Endothelial cell of coronary artery (primary cell): ENCODE measurements at places on chromosomes 4 and X. TPM values are rescaled to one million over a fixed set of nuclear protein-coding genes. Genes with fewer than 3 reads are reported as not detected.

The RASGEF1B gene
- total RNA-seq = under 0.01 and 0.09 TPM in 2 replicates

The DAPP1 gene
- total RNA-seq = 0.09 TPM in 1 of 2 replicates, not detected in the other

The DMD gene
- 7.0 and 10.4 TPM in 2 replicates for total RNA-seq

The VCX3A gene
- total RNA-seq = not detected in 2 replicates

The CTAG1A gene
- total RNA-seq = not detected in 2 replicates

The TRIM60 gene
- total RNA-seq = not detected in 2 replicates

The MAGT1 gene
- total RNA-seq = 168 and 197 TPM in 2 replicates

The IL3RA gene
- 9.4 and 13.1 TPM in 2 replicates for total RNA-seq

The PHOX2B gene
- not detected in 2 replicates for total RNA-seq

The NHSL2 gene
- total RNA-seq = 21.1 and 21.6 TPM in 2 replicates

The ODAPH gene
- not detected in 2 replicates for total RNA-seq

The MAGEC3 gene
- total RNA-seq = 0.09 TPM in 1 of 2 replicates, not detected in the other

The TLR3 gene
- 0.72 and 2.2 TPM in 2 replicates for total RNA-seq

The ZNF630 gene
- total RNA-seq = 0.54 and 1.5 TPM in 2 replicates

The TMSB15C gene
- total RNA-seq = 3.6 and 5.3 TPM in 2 replicates

The MAGEA8 gene
- not detected in 2 replicates for total RNA-seq

The TMSB15A gene
- 0.75 and 2.8 TPM in 2 replicates for total RNA-seq

The ITIH6 gene
- not detected in 2 replicates for total RNA-seq

The KCND1 gene
- total RNA-seq = 0.18 and 0.47 TPM in 2 replicates

The GAGE12E gene
- total RNA-seq = not detected in 2 replicates

The EDA2R gene
- 6.3 and 7.8 TPM in 2 replicates for total RNA-seq

The RELL1 gene
- total RNA-seq = 230 and 241 TPM in 2 replicates

The MAGEE1 gene
- 0.45 and 0.85 TPM in 2 replicates for total RNA-seq

The CLDN34 gene
- 0.09 TPM in 1 of 2 replicates, not detected in the other for total RNA-seq

The HS6ST2 gene
- 0.09 and 0.36 TPM in 2 replicates for total RNA-seq

The GPR34 gene
- total RNA-seq = not detected in 2 replicates

The IBSP gene
- total RNA-seq = not detected in 2 replicates

The PNPLA4 gene
- 8.5 and 10.4 TPM in 2 replicates for total RNA-seq
